ENCODE measurements at places on chromosomes 5 and 9. TPM values are rescaled to one million over a fixed set of nuclear protein-coding genes. Genes with fewer than 3 reads are reported as not detected.

CD74 gene
- total RNA-seq = 642 TPM

KLF4 gene
- total RNA-seq = 90.6 TPM

MVB12B gene
- 36.9 TPM for total RNA-seq

PCDHA5 gene
- 2.7 TPM for total RNA-seq

ZNF300 gene
- total RNA-seq = 8.4 TPM

PLEKHG4B gene
- 0.42 TPM for total RNA-seq

DNA sequence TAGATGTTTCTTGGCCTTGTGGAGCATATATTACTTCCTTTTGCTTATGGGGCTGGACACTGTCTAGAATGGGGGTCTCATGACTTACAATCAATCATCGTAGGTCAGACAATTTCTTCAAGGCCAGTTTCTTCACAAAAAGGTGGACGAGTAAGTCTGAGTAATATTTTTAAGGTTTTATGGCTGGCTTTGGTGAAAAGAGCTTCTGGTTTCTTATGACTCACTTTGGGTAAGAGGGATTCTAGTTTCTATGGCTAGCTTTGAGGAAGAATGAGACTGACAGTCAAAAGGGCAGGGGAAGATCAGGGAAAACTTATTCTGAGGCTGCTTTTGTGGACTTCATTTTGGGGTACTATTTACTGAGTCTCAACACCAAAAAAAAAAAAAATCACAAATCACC, 2067.2 kb upstream of the C9orf72 start:
- DNase-seq = no peak

DNA sequence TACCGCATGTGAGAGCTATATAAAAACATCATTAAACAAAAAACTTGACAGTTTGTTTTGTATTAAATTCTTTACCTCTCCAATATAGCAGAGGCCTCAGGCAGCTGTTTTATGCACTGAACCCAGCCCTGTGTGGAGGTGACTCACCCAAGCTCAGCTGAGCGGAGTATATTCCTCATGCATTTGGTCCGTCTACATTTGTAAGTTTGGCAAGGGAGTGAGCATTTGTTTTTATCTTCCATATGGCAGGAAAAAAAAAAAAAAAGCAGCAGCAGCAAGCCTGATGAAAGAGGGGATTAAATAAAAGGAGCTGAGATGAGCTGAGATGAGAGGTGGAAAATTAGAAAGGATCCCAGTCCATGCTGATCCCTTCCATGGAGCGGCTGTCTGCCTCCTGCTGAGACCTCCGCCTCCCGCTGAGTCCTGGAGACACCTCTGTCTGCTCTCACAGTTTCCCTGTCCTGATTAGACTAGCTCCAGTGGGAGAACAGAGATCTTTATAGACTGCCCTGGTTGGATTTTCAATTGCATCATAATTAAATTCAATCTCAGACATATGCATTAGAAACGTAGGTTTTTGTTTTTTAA, 112.0 kb upstream of the CTNND2 start:
- DNase-seq = no peak

DNA sequence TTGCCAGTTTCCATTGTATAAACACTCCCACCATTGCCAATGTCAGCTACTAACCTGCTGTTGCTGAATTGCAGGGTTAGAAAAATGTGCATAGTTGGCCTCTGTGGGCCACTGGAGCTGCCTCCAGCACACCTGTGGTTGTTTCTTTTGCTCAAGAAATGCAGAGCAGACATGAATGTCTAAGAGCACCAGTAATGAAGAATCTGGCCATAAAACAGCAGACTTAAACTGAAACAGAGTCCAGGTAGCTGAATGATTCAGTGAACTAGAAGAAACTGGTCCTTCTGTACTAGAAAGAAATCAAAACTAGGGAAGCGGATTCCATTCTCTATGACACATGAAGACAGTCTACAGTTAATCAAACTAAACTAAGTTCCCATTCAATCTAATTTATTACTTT, 48.2 kb downstream of the NUDT12 start:
- no peak for DNase-seq

DNA sequence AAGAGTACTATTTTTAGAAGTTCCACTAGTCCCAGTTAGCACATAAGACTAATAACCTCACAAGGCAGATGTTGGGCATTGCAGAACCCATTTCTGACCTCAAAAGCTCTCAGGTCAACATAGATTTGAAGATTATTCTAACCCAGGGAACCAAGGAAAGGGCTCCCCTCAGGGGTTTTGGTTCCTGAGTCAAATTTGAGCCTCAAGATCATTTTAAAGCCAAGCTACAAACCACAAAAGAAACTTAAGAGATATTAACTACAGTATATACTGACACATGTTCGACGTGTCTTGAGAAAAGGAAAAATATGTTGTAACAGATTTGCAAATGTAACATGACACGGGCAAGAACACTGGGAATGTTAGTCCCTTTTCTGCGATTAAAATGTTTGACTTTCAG, 88.6 kb downstream of the GNAQ start:
- no peak for DNase-seq

GRCh38 chr5:149605998-149606724, 24.9 kb downstream of the ARHGEF37 start:
- DNase-seq = no peak

GRCh38 chr9:114347675-114348074, 18.0 kb downstream of the ORM2 start:
- no peak for DNase-seq

DNA sequence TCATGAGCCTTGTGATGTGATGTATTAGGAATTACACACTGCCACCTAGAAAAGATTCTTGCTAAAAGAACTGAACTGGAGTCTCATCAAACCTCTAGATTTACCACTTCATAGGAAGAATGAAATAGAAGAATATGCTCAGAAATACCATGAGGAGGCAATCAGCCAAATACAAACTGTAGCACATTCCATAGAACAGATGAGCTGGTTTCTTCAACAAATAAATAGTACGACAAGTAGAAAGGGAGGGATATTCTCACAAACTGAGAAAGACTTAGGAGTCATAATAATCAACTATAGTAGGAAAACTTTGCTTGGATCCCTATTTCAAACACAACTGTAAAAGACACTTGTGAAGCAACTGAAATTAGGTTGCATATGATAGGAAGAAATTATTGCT, 15.4 kb downstream of the PLGRKT start:
- no peak for DNase-seq

DNA sequence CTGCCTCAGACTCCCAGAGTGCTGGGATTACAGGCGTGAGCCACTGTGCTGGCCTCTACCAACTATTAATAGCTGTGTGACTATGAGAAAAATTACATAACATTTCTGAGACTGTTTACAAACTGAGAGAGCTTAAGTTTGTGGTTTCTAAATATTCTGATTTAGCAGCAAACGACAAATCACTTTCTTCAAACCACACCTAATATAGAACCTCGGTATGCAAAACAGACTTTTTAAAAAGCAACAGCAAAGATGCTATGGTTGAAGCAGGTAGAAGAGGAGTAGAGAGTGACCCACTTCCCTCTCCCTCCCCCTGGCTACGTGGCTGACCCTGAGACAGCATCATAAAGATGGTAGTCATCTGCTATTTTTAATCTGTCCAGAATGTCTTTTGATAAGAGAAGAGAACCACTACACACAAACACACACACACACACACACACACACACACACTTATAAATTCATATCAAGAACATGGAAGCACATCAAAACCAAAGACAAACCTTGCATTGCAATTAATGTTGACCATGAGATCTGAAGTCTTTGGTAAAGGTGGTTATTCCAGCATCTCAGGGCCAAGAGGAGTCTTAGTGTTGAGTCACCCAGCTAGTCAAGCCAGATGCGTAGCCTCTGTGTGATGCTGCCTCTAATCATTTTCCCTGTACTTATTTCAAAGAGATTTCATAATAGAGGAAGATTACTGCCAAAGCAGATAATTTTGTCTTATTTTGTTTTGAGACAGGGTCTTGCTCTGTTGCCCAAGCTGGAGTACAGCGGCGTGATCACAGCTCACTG, 58.1 kb upstream of the TMEM215 start:
- DNase-seq = no peak

DNA sequence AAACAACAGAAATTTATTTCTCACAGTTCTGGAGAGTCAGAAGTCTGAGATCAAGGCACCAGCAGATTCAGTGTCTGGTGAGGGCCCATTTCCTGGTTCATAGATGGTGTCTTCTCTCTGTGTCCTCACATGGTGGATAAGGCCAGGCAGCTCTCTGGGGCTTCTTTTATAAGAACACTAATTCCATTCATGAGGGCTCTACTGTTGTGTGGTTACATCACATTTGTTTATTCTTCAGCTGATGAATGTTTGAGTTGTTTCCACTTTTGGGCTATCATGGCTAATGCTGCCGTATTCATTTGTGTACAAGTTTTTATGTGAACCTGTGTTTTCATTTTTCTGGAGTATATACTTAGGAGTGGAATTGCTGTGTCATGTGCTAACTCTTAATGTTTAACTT, 35.2 kb downstream of the DDX4 start:
- DNase-seq = no peak

- DNase-seq = no peak
Observed at GRCh38 chr5:142128675-142129208, 20.2 kb downstream of the NDFIP1 start.

- no peak for DNase-seq
Observed at GRCh38 chr5:133340822-133341221, 271.5 kb downstream of the FSTL4 start.

DNA sequence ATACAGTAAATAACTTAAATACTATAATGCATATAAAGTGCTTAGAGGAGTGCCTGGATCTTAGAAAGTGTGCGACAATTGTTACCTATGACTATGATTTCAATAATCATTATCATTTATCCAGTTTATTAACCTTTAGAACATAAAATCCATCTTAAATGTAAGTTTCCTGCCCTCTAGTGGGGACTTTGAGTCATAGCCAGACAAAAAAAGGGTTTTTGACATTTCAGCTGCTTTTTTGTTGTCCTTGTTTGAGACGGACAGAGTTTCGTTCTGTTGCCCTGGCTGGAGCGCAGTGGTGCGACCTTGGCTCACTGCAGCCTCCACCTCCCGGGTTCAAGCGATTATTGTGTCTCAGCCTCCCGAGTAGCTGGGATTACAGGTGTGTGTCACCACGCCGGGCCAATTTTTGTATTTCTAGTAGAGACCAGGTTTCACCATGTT, 9.7 kb upstream of the C9orf152 start:
- no peak for DNase-seq

DNA sequence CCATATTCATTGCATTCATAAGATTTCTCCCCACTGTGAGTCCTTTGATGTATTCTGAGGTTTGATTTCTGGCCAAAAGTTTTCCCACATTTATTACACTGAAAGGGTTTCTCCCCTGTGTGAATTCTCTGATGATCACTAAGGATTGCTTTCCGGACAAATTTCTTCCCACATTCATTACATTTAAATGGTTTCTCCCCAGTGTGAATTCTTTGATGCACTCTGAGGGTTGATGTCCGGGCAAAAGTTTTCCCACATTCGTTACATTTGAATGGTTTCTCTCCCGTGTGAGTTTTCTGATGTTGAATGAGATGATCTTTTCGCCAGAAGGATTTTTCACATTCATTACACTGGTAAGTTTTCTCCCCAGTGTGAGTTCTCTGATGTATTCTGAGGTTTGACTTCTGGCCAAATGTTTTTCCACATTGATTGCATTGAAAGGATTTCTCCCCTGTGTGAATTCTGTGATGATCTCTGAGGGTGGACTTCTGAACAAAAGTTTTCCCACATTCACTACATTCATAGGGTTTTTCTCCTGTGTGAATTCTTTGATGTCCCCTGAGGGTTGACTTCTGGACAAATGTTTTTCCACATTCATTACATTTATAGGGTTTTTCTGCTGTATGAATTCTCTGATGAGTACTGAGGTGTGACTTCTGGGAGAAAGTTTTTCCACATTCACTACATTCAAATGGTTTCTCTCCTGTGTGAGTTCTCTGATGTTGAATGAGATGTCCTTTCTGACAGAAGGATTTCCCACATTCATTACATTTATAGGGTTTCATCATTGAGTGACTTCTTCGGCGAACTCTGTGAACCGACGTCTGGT, 18.8 kb downstream of the ZNF510 start:
- DNase-seq = no peak

DNA sequence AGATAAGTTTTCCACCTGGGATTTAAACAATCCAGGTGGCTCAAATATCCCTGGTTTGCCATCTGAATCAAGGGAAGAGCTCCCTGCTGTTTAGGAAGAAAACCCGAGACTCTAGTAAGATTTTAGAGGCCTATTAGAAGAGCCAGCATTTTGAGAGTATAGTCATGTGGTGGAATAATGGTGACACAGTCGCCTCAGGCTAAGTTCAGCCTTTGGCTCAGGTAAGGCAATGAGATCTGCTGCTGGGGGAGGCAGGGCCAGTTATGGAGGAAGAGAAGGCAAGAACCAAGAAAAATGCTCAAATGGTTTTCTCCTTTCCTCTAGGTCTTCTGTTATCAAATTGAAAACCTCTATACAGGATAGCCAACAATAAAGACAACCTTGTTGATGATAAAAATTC, 16.2 kb downstream of the RAD1 start:
- DNase-seq = no peak

- no peak for DNase-seq
Observed at GRCh38 chr5:154829589-154830218, 20.7 kb downstream of the FAXDC2 start.
